ENCODE measurements at places on chromosomes 12 and 14.
A peak's percentile ranks its signal among the peaks of the same experiment; 100 is the strongest.

DNA sequence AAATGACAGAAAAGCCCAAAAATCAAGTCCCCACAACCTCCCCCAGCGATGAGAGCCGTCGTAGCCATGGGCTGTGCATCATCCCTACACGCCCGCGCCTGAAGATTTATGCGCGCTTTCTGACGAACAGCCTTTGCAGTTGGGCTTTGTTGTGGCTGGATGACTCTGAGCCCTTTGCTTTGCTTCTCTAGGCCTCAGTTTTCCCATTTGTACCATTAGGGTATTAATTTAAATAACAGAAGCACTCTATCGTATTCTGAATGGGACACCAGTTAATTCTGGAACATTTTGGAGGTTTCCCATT is 24.2 kb downstream of the SFSWAP start:
- no peak for DNase-seq

GRCh38 chr14:22602862-22603261 is 4.8 kb downstream of the ABHD4 start:
- peak; percentile 36 for DNase-seq

DNA sequence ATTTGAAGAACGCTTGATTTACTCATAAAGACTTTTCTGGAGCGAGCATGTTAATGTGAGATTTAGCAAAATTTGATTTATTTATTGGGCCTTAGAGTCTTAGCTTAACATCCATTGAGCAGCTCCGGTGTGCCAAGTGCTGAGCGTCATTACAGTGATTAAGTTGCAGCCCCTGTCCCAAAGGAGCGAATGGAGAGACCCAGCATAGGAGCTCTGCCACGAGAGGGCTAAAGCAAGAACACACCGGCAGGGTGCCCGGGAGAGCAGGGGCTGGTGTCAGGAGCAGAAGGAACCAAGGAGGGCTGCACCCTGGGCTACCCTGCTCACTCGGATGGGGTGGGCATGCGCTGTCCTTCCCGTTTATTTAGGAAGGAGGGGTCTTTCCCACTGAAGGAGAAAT is 50.6 kb downstream of the PPP2R5C start:
- DNase-seq: no peak

GRCh38 chr12:63083046-63083445 is 68.0 kb downstream of the AVPR1A start:
- no peak for DNase-seq

GRCh38 chr12:87302126-87302745 is 727.0 kb downstream of the C12orf50 start:
- DNase-seq: no peak

DNA sequence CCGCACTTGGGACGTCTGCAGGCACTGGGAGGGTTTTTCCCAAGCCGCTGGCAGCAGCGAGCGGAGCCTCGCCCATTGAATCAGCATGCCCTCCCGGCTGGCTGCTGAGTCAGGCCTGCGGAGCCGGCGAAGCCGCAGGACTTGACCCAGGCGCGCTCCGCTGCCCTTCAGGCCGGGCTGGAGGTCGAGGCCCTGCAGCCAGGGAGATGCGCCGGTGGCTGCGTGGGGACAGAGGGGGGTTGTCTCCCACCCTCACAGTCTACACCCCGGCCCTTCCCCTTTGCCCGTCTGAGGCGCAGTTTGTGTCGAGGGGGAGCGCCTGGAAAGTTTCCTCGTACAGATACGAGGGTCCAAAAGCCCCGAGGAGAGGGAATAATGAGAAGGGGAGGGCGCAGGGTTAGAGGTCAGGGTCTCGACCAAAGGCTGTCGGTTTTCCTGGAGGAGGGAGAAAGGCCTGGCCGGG is 759 bp upstream of the KLC1 start:
- DNase-seq: peak; percentile 84

DNA sequence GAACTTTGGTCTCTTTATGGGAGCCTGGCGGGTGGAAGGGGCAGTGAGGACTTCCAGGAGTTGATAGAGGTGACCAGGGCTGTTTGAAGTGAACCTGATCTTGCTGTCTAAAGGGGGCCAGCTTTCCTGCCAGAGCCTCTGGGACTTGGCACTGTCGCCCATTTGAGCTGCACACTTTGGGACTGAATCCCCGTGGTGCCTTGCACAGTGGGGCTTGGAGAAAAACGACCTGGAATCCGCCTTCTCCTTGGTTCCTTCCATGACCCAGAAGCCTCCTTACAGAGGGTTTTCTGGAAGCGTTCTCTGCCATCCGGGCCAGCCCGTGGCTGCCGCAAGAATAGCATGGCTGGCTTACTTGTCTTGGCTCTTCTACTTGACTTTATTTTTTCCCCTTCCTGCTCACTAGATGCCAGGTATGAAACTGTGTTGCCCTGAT is 2.0 kb downstream of the RFLNA start:
- no peak for DNase-seq

- peak; percentile 80 for DNase-seq
Observed at GRCh38 chr12:104671409-104672095, 214.8 kb downstream of the CHST11 start.

DNA sequence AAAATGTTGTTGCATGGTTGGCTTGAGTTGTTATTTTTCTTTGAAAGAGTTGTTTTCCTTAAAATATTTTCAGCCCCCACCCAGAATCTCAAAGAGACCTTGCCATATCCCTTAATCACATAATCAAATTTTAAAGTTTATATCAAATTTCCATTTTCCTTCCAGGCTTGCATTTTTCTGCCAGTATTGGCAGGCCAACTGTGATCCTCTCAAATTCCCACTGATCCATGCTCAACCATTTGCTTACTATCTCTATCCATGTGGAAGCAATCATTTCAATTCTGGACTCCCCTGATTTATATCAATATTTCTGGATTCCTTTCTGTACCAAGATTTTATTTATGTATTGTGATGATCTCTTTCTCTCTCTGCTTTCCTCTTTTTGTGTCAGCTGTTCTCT is 64.2 kb upstream of the PYGL start:
- no peak for DNase-seq

DNA sequence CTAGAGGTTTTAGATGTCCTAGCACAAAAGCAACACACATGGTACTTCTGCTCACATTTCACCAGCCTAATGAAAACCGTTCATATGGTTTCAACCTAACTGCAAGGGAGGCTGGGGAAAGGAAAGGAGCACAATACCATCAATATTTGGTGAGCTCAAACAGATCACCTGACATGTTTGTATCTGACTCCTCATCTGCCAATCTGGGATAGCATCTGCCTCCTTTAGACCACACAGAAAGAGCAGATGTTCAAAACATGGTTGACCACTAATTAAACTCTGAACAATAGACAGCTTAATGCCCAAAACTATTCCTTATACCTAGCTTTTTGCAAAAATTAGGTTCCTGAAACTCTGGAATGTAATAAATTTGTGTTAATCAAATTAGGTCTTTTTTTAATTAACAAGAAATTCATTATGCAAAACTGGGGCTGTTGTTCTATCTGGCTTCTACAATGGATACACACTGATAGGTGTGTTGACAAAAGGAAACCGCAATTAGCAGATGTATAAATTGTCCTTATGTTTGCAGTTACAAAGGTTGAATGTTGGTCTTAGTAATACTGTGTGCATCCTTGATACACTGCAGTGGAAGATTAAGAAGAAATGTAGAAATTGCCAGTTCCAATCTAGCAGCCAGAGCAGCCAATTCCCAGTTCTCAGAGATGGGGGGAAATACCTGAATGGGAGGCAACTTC is 89.3 kb downstream of the DUSP6 start:
- DNase-seq: no peak

GRCh38 chr14:91246051-91246852 is 1.7 kb upstream of the GPR68 start:
- no peak for DNase-seq

GRCh38 chr12:128286970-128287369 is 20.0 kb downstream of the TMEM132C start:
- no peak for DNase-seq

DNA sequence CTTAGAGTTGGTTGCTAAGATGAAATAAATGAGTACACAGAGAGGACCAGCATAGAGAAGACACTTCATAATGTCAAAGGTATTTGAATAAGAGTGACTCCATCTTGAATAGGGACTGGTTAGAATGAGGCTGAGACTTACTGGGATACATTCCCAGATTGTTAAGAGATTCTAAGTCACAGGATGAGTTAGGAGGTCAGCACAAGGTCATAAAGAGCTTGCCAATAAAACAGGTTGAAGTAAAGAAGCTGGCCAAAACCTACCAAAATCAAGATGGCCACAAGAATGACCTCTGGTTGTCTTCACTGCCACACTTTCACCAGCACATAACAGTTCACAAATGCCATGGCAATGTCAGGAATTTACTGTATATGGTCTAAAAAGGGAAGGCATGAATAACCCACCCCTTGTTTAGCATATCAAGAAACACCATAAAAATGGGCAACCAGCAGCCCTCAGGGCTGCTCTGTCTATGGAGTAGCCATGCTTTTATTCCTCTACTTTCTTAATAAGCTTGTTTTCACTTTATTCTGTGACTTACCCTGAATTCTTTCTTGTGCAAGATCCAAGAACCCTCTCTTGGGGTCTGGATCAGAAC is 8.3 kb upstream of the SERPINA1 start:
- DNase-seq: no peak

DNA sequence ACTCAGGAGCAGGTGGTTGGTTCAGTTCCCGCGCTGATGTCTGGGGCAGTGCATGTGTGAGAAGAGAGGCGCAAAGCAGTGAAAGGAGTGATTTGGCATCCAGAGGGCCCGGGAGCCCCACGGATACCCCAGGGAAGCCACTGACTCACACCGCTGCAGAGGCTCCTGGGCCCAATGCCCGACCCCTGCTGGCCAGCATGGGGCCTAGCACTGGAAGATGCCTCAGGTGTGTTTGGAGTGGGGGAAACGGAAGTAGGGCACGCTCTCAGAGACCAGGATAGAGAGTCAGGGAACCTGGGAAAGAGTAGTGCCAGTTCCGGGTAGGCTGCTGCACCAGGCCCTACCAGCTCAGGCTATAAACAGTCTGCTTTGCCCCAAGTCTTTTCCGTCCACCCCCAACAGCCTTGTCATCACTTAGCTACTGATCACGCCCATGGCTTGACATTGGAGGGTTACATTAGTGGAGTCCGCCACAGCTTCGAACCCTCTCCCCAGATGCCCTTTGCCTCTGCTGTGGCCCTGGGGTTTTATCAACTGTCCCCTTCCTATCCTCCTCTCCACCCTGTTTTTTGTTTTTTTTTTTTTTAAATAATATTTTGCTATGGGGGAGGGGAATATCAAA is 9.5 kb upstream of the CSAD start:
- DNase-seq: peak; percentile 78

GRCh38 chr14:38255673-38256532 is at the start of gene CLEC14A:
CLEC14A (minus strand) TSS chr14:38256093; CDS start chr14:38256022, 71 bp downstream.
- DNase-seq: peak; percentile 17

DNA sequence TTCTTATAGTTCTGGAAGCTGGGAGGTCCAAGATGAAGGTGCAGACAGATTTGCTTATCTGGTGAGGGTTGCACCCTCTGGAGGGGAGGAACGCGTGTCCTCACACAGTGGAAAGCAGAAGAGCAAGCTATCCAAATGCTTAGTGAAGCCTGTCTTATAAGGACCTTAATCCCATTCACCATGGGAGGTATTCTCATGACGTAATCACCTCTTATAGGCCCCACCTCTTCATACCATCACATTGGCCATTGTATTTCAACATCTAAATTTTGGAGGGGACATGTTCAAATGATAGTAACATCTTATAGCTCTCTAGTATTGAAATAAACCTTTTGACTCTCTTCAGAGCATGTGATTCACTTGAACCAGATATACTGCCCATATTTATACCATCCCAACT is 105.0 kb upstream of the MYF6 start:
- no peak for DNase-seq

DNA sequence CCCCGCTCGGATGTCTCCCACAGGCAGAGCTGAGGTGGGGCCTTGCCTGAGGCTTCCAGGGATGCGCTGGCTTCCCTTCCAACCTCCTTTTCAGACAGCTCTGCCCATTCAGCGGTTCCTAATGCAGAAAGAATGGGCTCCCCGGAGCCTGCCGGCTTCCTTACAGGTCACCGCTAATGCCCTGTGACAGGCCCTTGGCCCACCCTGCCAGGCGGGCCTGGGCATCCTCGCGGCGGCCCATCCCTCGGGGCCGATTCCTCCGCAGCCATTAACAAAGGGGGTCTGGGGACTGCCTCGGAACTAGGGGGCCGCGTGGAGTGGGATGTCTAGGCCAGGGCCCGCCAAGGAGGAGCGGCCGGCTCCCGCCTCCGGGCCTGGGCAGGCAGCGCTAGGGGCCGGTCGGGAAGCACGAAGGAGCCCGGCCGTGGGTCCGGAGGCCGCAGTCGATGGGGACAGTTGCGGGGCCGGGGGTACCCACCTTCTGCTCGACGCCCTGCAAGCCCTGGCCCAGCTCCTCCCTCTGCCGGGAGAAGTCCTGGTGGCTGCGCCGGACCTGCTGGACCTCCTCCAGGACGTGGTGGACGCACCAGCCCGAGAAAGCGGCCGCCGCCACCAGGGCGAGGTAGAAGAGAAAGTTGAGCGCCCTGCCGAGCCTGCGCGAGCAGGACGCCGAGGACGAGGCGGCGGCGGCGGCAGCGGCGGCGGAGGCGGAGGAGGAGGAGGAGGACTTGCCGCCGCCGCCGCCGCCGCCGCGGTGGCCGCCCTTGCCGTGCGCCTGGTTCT is 738 bp downstream of the CKAP4 start:
- peak; percentile 81 for DNase-seq

GRCh38 chr12:94898388-94898787 is 105.1 kb downstream of the NDUFA12 start:
- no peak for DNase-seq
